ENCODE measurements at places on chromosomes 6 and 20. TPM values are rescaled to one million over a fixed set of nuclear protein-coding genes. Genes with fewer than 3 reads are reported as not detected.

BTN1A1 gene
- not detected for total RNA-seq

LCA5 gene
- total RNA-seq, result 0.49 TPM

CCN2 gene
- total RNA-seq, result 0.41 TPM

- H3K27ac ChIP-seq, result peak overlapping the region; percentile 18
- no peak for DNase-seq
- no peaks in the 10 kb centered on the region for H3K4me1 ChIP-seq
- H3K36me3 ChIP-seq, result peaks cover 6% of the 10 kb centered on the region
These were observed 18.1 kb downstream of the ZNFX1 start for GRCh38 chr20:49259799-49260198.

DNA sequence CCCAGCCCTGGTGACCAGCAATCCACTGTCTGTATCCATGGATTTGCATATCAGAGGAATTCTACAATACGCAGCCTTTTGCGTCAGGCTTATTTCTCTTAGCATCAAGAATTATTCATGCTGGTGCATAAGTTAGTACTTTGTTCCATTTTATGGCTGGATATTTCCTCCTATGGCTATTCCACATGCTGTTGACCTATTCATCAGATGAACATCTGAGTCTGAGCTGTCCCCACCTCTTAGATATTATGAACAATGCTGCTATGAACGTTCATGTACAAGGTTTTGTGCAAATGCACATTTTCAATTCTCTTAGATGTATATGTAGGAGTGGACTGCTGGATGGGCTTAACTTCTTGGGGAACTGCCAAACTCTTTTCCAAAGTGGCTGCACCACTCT is 79.0 kb upstream of the CST7 start:
- peaks cover 2% of the 10 kb centered on the region for H3K4me1 ChIP-seq
- H3K4me3 ChIP-seq, result no peak overlapping the region
- no peak for DNase-seq
- H3K36me3 ChIP-seq, result peaks cover 8% of the 10 kb centered on the region
- peaks cover 3% of the 10 kb centered on the region for H3K27me3 ChIP-seq

DNA sequence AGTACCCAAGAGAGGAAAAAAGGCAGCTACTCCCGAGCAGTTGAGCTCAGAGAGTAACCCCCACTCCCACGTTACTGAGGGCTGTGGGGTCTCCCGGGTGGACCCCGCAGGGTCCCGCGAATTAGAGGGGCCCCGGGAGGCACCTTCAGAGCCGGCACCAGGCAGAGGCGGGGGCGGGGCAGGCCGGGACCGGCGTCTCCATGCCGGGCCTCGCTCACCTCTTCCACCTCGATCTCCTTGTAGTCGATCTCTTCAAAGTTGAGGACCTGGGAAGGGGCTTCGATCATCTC is 381 bp downstream of the MAP3K7 start:
- peak overlapping the region; percentile 100 for H3K27ac ChIP-seq
- H3K27me3 ChIP-seq, result peaks cover 5% of the 10 kb centered on the region
- peaks cover 53% of the 10 kb centered on the region for H3K4me1 ChIP-seq

GRCh38 chr6:161373905-161374451 is 100.1 kb upstream of the AGPAT4 start:
- DNase-seq, result peak; percentile 41
- H3K36me3 ChIP-seq, result no peaks in the 10 kb centered on the region
- peaks cover 2% of the 10 kb centered on the region for H3K27me3 ChIP-seq
- no peak overlapping the region for H3K27ac ChIP-seq

GRCh38 chr6:79138146-79138545 is 60.1 kb upstream of the PHIP start:
- no peak for DNase-seq
- H3K4me3 ChIP-seq, result no peak overlapping the region
- H3K27ac ChIP-seq, result no peak overlapping the region
- H3K27me3 ChIP-seq, result peaks cover 20% of the 10 kb centered on the region
- no peaks in the 10 kb centered on the region for H3K4me1 ChIP-seq

- H3K27me3 ChIP-seq, result peaks cover 53% of the 10 kb centered on the region
- DNase-seq, result no peak
- H3K27ac ChIP-seq, result no peak overlapping the region
- peaks cover 8% of the 10 kb centered on the region for H3K4me1 ChIP-seq
- peaks cover 2% of the 10 kb centered on the region for H3K36me3 ChIP-seq
- H3K4me3 ChIP-seq, result no peak overlapping the region
These were observed 1.8 kb downstream of the PCSK2 start for GRCh38 chr20:17228624-17229061.

DNA sequence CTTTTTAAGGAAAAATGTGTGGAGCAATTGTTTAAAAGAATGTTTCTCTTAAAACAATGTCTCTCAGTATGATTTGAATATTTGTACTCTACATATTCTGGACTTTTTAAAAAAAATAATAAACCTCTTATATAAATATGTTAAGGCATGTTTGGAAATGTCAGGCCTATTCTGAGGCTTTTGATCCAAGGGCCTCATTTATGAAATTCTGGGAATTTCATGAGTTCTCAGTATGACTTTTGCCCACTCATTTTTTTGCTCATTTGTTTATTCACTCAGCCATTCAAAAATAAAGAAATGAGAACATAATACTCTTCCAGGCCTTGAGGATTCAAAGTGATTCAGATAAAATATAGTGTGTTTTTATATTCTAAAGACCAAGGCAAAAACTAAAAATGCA is 60.4 kb downstream of the DOK5 start:
- DNase-seq, result no peak
- peaks cover 6% of the 10 kb centered on the region for H3K36me3 ChIP-seq
- H3K4me1 ChIP-seq, result no peaks in the 10 kb centered on the region
- no peak overlapping the region for H3K4me3 ChIP-seq
- H3K27me3 ChIP-seq, result peaks cover 4% of the 10 kb centered on the region
- no peak overlapping the region for H3K27ac ChIP-seq

GRCh38 chr6:16377470-16377869 is 139.1 kb downstream of the GMPR start:
- DNase-seq, result no peak
- H3K4me3 ChIP-seq, result no peak overlapping the region
- no peak overlapping the region for H3K27ac ChIP-seq
- no peaks in the 10 kb centered on the region for H3K27me3 ChIP-seq
- peaks cover 30% of the 10 kb centered on the region for H3K4me1 ChIP-seq

GRCh38 chr20:35899064-35899463 is 55.2 kb downstream of the SCAND1 start:
- no peak overlapping the region for H3K27ac ChIP-seq
- H3K4me3 ChIP-seq, result no peak overlapping the region
- DNase-seq, result no peak
- peaks cover 18% of the 10 kb centered on the region for H3K4me1 ChIP-seq

DNA sequence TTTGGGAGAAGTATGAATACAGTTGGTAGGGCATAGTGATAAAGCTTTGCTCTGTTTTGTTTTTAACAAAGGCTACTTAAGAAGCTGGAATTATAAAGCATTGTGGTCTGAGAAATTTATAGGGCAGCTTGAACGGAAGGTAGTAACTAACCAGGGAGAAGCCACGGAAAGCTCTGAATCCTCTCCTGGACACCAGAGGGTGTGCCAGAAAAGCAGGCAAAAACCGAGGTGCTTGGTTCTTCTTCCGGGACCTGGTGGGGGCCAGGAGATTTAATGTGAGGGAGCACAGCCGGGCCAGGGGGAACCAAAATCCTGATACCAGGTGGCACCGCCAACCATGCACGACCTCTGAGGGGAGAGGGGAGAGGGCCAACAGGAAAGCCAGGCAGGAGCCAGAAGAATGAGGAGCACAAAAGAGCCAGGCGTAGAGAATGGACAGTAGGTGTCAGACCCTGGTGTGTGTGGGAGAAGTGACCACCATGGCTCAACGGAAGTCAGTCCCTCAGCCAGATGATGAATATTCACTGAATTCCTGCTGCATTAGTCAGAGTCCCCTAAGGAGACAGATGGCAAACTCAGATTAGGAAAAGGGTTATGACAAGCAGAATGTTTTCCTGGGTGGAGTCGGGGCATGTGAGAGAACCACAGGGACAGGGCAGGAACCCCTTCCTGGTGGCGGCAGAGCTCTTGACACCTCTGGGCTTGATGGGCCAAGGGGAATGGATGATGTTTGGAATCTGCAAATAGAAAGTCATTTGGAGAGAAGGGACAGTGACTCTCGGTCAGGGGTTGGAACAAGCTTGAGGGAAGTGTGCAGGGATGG is 262.3 kb downstream of the ZNF217 start:
- no peaks in the 10 kb centered on the region for H3K36me3 ChIP-seq
- H3K27me3 ChIP-seq, result peaks cover 15% of the 10 kb centered on the region
- H3K27ac ChIP-seq, result no peak overlapping the region
- H3K4me3 ChIP-seq, result no peak overlapping the region

GRCh38 chr6:150312844-150313584 is 55.8 kb upstream of the IYD start:
- H3K4me3 ChIP-seq, result no peak overlapping the region
- H3K27ac ChIP-seq, result no peak overlapping the region
- peaks cover 27% of the 10 kb centered on the region for H3K27me3 ChIP-seq
- no peaks in the 10 kb centered on the region for H3K36me3 ChIP-seq
- peaks cover 10% of the 10 kb centered on the region for H3K4me1 ChIP-seq
- DNase-seq, result no peak

DNA sequence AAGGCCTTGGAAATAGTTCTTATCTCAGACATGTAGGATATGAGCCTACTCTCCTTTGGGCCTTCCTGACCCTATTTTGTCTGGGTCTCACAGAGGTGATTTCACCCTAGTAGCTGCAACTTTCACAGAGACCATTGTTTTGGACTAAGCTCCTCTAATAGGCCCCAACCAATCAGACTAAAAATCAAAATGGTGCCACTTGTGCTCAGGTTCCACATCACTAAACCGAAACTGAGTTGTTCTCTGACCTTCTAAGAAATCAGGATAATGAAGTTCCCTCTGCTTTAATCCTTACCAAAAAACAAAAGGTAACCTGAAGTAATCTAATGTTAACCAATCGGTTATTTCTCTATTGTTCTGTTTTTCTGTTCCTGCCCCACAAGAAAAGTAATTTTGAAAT is 143.6 kb downstream of the CD24 start:
- DNase-seq, result no peak
- H3K4me3 ChIP-seq, result no peak overlapping the region
- no peaks in the 10 kb centered on the region for H3K36me3 ChIP-seq
- no peaks in the 10 kb centered on the region for H3K4me1 ChIP-seq
- H3K27me3 ChIP-seq, result no peaks in the 10 kb centered on the region
- no peak overlapping the region for H3K27ac ChIP-seq

GRCh38 chr20:57412347-57413029 is 21.3 kb downstream of the RBM38 start:
- no peaks in the 10 kb centered on the region for H3K36me3 ChIP-seq
- H3K27me3 ChIP-seq, result no peaks in the 10 kb centered on the region
- peak overlapping the region; percentile 40 for H3K27ac ChIP-seq
- peaks cover 42% of the 10 kb centered on the region for H3K4me1 ChIP-seq
- no peak overlapping the region for H3K4me3 ChIP-seq

- DNase-seq, result no peak
- H3K27me3 ChIP-seq, result peaks cover 6% of the 10 kb centered on the region
- no peak overlapping the region for H3K4me3 ChIP-seq
- H3K27ac ChIP-seq, result no peak overlapping the region
- no peaks in the 10 kb centered on the region for H3K4me1 ChIP-seq
- no peaks in the 10 kb centered on the region for H3K36me3 ChIP-seq
These were observed 104.4 kb downstream of the SMOC2 start for GRCh38 chr6:168545428-168545827.

GRCh38 chr6:19772891-19773290 is 64.3 kb upstream of the ID4 start:
- no peaks in the 10 kb centered on the region for H3K36me3 ChIP-seq
- H3K27me3 ChIP-seq, result no peaks in the 10 kb centered on the region
- no peak overlapping the region for H3K4me3 ChIP-seq
- no peak overlapping the region for H3K27ac ChIP-seq
- H3K4me1 ChIP-seq, result no peaks in the 10 kb centered on the region

DNA sequence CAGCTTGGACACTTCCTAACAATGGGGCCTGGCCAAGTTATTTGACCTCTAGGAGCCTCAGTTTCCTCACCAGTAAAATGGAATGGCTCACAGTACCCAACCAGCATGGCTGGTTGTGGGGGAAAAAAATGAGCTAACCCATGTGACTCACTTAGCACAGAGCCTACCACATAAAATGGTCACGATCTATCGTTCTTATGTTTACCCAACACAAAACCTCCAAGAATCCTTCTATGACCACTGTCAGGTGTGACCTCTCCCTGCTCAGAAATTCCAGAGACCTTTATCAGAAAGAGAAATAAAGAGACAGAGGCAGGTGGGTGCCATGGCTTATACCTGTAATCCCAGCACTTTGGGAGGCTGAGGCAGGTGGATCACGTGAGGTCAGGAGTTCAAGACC is 39.4 kb downstream of the BPIFB1 start:
- H3K27me3 ChIP-seq, result peaks cover 31% of the 10 kb centered on the region
- H3K4me3 ChIP-seq, result no peak overlapping the region
- no peak overlapping the region for H3K27ac ChIP-seq
- H3K36me3 ChIP-seq, result no peaks in the 10 kb centered on the region
- H3K4me1 ChIP-seq, result no peaks in the 10 kb centered on the region

DNA sequence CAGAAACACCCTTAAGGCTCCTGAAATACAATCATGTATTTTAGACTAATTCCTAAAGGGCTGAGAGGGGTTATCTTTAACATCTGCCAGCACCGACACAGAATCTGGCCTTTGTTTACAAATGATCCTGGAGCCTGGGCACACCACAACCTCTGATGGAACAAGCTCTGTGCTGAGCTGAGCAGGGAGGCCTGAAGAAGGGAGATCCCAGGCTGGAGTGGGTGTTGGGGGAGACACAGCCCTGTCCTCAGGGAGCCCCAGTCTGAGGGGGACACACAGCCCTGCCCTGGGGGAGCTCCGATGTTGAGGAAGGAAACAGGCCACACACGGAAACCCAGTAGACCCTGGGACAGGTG is 130.5 kb downstream of the VEGFA start:
- peaks cover 3% of the 10 kb centered on the region for H3K36me3 ChIP-seq
- no peaks in the 10 kb centered on the region for H3K27me3 ChIP-seq
- no peak overlapping the region for H3K4me3 ChIP-seq
- no peak overlapping the region for H3K27ac ChIP-seq
- DNase-seq, result no peak
- H3K4me1 ChIP-seq, result no peaks in the 10 kb centered on the region

DNA sequence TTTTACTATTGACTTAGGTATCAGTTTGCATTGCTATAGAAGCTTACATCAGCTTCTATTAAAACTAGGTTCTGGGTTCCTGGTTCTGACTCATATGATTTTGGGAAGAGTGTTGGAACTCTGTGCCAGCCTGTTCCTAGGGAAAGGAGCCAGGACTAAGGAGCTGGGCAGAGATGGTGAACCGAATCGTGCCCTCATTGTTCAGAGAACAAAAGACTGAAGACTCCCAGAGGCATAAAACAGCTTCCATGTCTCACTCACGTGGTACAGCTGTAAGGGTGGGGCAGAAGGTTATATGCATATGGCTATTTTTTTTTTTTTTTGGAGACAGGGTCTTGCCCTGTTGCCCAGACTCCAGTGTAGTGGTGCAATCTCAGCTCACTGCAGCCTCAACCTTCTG is 89.1 kb upstream of the THBS2 start:
- H3K27me3 ChIP-seq, result peaks cover 26% of the 10 kb centered on the region
- no peak for DNase-seq
- H3K4me3 ChIP-seq, result no peak overlapping the region
- H3K27ac ChIP-seq, result no peak overlapping the region
- H3K4me1 ChIP-seq, result no peaks in the 10 kb centered on the region

DNA sequence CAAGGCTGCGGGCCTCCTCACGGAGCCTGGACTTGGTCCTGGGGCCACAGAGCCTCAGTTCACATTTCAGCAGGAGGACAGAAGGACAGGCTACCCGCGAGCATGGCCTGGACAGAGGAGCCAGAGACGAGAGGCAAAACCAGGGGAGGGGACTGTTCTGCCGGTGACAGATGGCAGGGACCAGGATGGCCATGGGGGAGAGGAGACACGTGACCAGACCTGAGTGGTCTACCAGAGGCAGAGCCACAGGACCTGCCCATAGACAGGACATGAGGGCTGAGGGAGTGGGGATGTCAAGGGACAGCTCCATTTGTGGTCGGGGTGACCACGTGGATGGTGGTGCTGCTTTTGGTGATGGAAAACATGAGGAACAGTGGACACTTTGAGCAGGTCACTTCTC is 207.9 kb downstream of the NFATC2 start:
- no peaks in the 10 kb centered on the region for H3K36me3 ChIP-seq

- no peak overlapping the region for H3K27ac ChIP-seq
- peak; percentile 67 for DNase-seq
- no peak overlapping the region for H3K4me3 ChIP-seq
These were observed 9.3 kb upstream of the ATG5 start for GRCh38 chr6:106334646-106335448.

Measured in naive thymus-derived CD8-positive, alpha-beta T cell (primary cell).